Activated CD4-positive, alpha-beta T cell treated with anti-CD3 and anti-CD28 coated beads, Interleukin-2, amount 10 ng/mL, durations not matched to agents 7 days and 5 days (primary cell): ENCODE measurements at places on chromosomes 6 and 20. TPM values are rescaled to one million over a fixed set of nuclear protein-coding genes. Genes with fewer than 3 reads are reported as not detected.

DNA sequence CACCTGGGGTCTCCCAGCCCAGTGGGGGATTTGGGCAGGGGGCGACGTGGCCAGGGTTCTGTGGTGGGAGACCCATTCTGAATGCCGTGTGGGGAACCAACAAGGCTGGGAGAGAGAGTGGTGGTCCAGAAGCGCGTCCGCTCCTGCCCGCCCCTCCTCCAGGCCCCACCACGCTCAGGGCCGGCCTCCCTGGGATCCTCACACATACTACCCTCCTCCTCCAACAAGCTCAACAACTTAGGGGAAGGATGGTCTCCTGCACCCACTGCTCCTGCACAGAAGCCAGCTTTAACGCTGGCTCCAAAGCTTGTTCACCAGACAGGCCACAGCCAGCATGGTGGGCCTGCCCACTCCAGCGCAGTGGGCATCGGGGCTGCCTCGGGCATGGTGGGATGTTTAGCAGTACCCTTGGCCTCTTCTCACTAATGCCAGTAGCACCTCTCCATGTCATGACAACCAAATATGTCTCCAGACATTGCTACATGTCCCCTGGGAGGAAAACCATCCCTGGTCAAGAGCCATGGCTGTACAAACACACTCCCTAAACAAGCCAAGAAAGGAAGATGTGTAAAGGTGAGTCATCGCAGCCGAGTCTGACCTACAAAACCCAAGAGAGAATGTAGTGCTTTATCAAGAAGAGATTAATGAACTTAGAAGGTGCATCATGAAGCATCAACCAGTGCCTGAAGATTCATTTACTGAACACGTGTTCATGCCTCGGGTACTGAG lies 75.7 kb downstream of the BMP7 start:
- H3K36me3 ChIP-seq: no peaks in the 10 kb centered on the region
- no peaks in the 10 kb centered on the region for H3K27me3 ChIP-seq
- DNase-seq: no peak
- no peaks in the 10 kb centered on the region for H3K4me1 ChIP-seq
- no peak overlapping the region for H3K4me3 ChIP-seq

DNA sequence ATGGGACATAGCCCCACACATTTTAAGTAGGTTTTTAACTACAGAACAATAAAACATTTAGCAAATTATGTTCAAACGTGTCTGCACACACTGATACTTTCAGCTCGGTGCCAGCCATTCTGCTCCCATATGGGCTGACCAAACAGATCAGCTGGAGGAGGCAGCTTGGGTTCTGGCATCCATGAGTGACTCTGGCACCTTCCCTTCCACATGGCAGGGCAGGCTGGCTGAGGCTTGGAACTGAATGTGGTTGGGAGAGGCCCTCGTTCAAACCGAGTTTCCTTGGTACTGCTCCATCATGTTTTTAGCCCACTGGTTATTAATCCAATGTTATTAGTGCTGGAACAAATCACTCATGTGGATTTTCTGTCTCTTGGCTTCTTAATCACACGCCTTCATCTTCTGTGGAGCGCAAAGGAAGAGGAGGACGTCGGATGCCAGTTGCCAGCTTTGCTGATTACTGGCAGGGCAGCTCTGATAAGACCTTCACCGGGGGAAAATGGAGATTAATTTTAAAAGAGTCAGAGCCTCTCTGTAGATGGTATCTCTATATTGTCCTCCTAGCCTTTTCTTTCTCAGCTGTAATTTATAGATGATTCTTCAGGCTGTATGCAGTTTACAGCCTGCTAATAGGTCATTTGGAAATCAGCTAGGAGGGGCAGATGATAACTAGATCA lies 93.1 kb upstream of the TIAM2 start:
- no peaks in the 10 kb centered on the region for H3K4me1 ChIP-seq
- no peak overlapping the region for H3K4me3 ChIP-seq
- peaks cover 2% of the 10 kb centered on the region for H3K36me3 ChIP-seq

DNA sequence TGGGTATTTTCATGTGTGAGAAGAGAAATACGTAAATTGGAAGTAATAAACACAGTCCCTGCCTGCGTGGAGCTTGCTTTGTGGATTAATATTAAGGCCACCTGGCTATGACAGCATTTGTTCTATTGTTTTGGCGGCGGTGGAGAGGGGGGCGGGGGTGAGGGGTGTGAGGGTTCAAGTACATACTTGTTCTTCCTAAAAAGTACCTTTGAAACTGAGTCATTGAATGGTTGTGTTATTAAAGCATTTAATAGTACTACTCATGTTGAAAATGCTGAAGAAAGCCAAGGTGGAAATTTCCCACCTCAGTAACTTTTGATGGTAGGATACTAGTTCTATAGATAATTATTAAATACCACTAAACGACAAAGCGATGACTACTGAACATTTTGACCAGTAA lies 95.0 kb downstream of the FOXC1 start:
- H3K27ac ChIP-seq: no peak overlapping the region
- DNase-seq: no peak
- no peaks in the 10 kb centered on the region for H3K36me3 ChIP-seq
- no peaks in the 10 kb centered on the region for H3K27me3 ChIP-seq
- no peak overlapping the region for H3K4me3 ChIP-seq

DNA sequence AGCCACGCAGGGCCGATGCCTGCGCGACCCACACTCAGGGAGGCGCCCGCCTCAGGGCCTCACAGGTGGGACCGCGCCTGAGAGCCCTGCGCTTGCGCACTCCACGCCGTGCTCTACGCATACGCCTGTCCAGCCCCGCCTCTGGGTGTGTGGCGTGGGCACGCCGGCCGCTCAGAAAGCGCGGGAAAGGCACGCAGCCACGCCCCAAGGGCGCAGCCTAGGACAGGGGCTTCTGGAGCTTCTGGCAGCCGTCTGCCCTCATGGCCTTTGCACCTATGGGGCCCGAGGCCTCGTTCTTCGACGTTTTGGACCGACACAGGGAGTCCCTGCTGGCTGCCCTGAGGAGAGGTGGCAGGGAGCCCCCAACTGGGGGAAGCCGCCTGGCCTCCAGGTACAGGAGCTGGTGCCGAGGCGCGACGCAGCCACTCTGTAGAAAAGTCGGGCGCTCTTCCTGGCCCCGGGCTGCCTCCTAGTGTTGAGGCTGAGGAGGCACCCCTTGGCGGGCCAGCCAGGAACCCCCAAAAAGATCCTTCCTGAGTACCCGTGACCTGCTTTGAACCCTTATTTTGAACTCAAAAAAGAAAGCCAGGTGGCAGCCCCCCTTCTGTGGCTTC lies at the start of gene SPO11:
TSS of gene SPO11 (plus strand) at position 196 of the 614 bp plus-strand sequence. CDS start at position 261, 65 bp downstream.
- H3K4me3 ChIP-seq: no peak within 1 kb of the TSS
- H3K27me3 ChIP-seq: peaks cover 51% of the 10 kb centered on the region
- no peaks in the 10 kb centered on the region for H3K4me1 ChIP-seq
- H3K27ac ChIP-seq: no peak within 1 kb of the TSS
- no peaks in the 10 kb centered on the region for H3K36me3 ChIP-seq
- DNase-seq: no peak

DNA sequence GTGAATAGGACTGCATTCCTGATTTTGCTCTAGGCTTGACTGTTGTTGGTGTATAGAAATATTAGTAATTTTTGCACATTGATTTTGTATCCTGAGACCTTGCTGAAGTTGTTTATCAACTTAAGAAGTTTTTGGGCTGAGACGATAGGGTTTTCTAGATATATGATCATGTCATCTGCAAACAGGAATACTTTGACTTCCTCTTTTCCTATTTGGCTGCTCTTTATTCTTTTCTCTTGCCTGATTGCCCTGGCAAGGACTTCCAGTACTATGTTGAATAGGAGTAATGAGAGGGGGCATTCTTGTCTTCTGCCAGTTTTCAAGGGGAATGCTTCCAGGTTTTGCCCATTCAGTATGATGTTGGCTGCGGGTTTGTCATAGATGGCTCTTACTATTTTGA lies 13.4 kb downstream of the HLA-DOB start:
- peaks cover 62% of the 10 kb centered on the region for H3K27me3 ChIP-seq
- peaks cover 4% of the 10 kb centered on the region for H3K36me3 ChIP-seq
- no peak for DNase-seq
- peaks cover 3% of the 10 kb centered on the region for H3K4me1 ChIP-seq
- no peak overlapping the region for H3K27ac ChIP-seq

- H3K27ac ChIP-seq: no peak overlapping the region
- H3K27me3 ChIP-seq: no peaks in the 10 kb centered on the region
- peaks cover 15% of the 10 kb centered on the region for H3K36me3 ChIP-seq
- no peak for DNase-seq
- H3K4me3 ChIP-seq: no peak overlapping the region
- peaks cover 5% of the 10 kb centered on the region for H3K4me1 ChIP-seq
These were observed 7.4 kb downstream of the ADRM1 start for GRCh38 chr20:62309947-62310756.

DNA sequence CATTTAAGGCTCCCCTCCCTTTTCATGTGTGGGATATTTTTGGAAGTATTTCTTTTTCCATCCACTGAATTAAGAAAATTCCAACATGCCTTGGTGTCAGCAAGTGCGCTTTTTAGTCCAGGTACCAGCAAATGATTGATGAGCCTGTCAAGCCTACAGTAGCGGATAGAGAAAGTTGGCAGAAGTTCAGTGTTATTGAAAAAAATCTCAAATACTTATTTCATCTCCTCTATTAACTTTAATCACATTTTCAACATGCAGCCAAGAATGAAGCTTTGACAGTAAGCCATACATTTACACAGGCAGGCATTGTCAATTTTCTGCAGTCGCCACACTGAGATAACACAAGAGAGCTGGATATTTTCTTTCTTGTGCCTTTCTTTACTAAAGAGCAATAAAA lies 50.4 kb downstream of the BLOC1S5 start:
- no peak for DNase-seq
- no peak overlapping the region for H3K4me3 ChIP-seq

SLC26A8 gene
- not detected for total RNA-seq
